ENCODE measurements at places on chromosomes 6 and 20. TPM values are rescaled to one million over a fixed set of nuclear protein-coding genes. Genes with fewer than 3 reads are reported as not detected.

Gene PTCHD4
- not detected for total RNA-seq

Gene SLC32A1
- total RNA-seq = not detected

Gene TSPO2
- not detected for total RNA-seq

Gene STK38
- total RNA-seq = 47.6 TPM

Gene SLC44A4
- total RNA-seq = not detected

Gene THBS2
- not detected for total RNA-seq

Gene GLP1R
- total RNA-seq = not detected

Gene SRMS
- total RNA-seq = not detected

Gene SOX18
- total RNA-seq = not detected

Gene GHRH
- total RNA-seq = not detected
